ENCODE measurements at places on chromosomes 2 and 18.

GRCh38 chr2:88180605-88181240 is 10.6 kb downstream of the THNSL2 start:
- H3K4me1 ChIP-seq, result no peaks in the 10 kb centered on the region
- peaks cover 14% of the 10 kb centered on the region for H3K36me3 ChIP-seq
- DNase-seq, result no peak
- H3K4me3 ChIP-seq, result no peak overlapping the region

- H3K4me3 ChIP-seq, result no peak overlapping the region
- H3K27ac ChIP-seq, result peak overlapping the region; percentile 22
- no peaks in the 10 kb centered on the region for H3K4me1 ChIP-seq
- peak; percentile 66 for DNase-seq
- H3K36me3 ChIP-seq, result no peaks in the 10 kb centered on the region
- H3K27me3 ChIP-seq, result no peaks in the 10 kb centered on the region
Measured at GRCh38 chr2:178870703-178871102, 63.5 kb upstream of the TTN start.

DNA sequence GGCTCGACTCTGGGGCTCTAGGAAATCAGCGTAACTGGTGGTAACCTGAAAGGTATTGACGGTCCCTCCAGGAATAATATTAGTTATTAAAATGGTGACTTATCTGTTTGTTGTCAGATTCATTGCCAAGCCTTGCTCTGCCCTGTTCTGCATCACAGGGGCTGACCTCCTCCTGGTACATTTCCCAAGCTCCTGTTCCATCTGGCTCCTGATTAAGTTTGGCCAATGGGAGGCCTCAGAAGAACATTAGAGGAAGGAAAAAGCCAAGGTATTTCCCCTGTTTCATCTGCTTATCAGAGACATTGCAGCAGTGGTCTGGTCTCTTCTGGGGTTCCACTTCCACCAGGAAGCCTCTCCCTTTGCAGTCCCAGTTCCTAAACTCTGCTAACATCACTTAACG is 527.0 kb downstream of the TNS1 start:
- DNase-seq, result no peak
- H3K4me1 ChIP-seq, result no peaks in the 10 kb centered on the region
- no peaks in the 10 kb centered on the region for H3K27me3 ChIP-seq

DNA sequence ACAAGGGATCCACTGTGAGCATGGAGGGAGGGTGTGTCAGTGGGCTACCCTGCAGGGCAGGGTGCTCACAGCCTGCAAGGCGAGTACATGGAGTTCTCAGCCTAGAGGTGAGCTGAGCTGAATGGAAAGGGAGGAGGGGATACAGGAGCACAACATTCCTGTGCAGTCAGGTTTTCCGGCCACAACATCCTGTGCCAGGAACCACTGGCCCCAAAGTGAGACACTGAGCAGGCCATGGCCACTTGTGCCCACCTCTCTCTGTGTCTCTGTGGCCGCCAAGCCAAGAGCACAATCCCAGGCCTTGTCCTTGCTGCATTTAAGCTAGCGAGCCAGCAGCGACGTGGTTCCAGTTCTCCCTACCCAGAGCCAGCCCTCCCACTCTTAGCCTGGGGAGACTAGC is 6.1 kb downstream of the DOK1 start:
- H3K4me3 ChIP-seq, result no peak overlapping the region
- H3K27me3 ChIP-seq, result no peaks in the 10 kb centered on the region
- H3K27ac ChIP-seq, result no peak overlapping the region
- H3K4me1 ChIP-seq, result no peaks in the 10 kb centered on the region
- DNase-seq, result no peak
- H3K36me3 ChIP-seq, result no peaks in the 10 kb centered on the region

GRCh38 chr2:120354467-120354866 is 8.5 kb downstream of the INHBB start:
- no peak overlapping the region for H3K27ac ChIP-seq
- no peak for DNase-seq
- H3K36me3 ChIP-seq, result no peaks in the 10 kb centered on the region
- no peaks in the 10 kb centered on the region for H3K27me3 ChIP-seq

DNA sequence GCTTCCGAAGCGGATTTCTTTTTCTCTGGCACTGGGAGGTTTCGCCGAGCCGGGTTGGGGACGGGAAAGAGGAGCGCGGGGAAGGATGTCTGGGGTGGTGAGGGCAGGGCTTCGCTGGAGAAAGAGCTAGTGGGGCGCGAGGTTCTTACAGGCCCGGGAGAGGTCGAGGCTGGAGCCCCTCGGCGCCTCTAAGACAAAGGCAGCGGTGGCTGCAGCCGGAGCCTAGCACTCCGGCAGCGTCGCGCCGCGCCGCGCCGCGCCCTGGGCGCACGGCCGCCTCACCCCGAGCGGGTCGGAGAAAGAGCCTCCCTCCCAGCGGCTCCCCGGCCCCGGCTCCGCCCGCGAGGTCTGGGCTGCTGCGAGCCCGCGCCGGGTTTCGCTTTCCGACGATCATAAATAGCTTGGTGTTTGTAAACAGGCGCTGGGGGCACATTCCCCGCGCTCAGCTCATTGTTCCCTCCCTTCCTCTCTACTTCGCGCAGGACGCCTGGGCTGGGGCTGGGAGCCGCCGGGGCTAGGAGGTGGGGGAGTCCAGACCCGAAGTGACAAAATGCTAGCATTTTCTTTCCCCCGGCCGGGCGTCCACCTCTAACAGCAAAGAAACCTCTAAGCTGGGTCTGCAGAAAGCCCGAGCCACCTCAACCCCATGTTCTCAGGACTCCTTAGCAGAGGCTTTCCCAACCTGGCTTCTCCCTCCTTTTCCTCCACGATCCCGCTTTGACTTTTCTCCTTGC is 813 bp upstream of the MEIS1 start:
- peak overlapping the region; percentile 82 for H3K4me3 ChIP-seq
- H3K4me1 ChIP-seq, result no peaks in the 10 kb centered on the region
- no peaks in the 10 kb centered on the region for H3K27me3 ChIP-seq
- H3K36me3 ChIP-seq, result no peaks in the 10 kb centered on the region

All from ascending aorta (tissue), 2 donors.